ENCODE measurements at places on chromosomes 6 and 20.

DNA sequence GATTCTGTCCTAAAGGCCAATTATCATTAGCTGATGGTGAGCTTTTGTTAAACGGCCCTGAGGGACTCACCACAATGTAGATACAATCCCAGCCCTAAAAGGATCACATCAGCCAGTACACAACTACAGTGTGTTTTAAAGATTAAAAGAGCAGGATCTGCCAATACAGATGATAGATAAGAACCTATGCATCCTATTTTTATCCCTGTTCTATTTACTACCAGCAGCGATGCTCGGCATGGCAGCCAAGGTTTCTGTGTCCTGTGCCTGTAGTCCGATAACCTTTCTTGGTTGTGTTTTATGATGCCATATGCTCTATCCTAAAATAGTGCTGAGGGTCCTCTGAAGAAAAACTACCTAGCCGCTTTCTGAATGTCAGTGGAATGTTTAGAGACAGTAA is 289.4 kb downstream of the PHACTR1 start:
- no peak for DNase-seq

DNA sequence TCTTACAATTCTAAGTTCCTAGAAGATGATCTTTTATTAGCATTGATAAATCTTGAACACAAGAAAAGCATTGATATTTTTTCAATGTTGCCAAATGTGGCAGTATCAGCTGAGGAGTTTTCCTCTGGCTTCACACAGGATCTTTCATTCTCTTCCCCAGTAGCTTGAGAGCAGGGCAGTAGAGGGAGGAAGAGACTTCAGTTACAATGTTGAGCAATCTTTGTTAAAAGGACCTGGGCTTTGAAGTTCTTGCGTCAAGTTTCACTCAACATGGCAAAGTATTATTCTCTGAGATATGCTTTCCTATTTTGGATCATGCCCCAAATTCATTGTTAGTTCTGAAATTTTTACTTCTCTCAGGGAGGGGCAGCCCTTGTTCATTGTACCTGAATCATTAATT is 238.0 kb downstream of the COL12A1 start:
- no peak for DNase-seq

- no peak for DNase-seq
Measured at GRCh38 chr20:22673467-22673866, 89.1 kb upstream of the FOXA2 start.

DNA sequence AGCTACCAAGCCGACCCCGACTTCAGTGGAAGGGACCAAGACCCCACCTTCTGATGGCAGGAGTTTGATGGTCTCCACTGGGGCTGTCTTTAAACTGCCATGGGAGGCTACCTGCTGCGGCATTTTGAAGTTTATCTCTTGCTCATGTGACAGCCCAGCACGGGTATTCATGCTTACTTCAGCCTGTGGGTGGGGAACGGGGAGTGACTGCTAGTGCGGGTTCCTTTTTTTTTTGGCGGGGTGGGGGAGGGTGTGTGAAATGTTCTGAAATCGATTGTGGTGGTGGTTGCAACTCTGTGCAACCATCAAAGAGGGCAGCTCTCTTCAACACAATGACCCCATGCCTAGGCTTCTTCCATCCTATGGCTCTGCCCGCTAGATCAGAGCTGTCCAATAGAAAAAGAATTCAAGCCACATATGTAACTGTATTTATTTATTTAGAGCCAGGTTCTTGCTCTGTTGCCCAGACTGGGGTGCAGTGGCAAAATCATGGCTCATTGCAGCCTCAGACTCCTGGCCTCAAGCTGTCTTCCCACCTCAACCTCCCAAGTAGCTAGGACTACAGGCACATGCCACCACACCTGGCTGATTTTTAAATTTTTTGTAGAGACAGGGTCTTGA is 53.7 kb downstream of the PPP1R16B start:
- no peak for DNase-seq

Measured in hippocampal formation (tissue), 2 donors.